Esophagus muscularis mucosa (tissue), 4 donors: ENCODE measurements at places on chromosomes 7 and 10. TPM values are rescaled to one million over a fixed set of nuclear protein-coding genes. Genes with fewer than 3 reads are reported as not detected.

DNA sequence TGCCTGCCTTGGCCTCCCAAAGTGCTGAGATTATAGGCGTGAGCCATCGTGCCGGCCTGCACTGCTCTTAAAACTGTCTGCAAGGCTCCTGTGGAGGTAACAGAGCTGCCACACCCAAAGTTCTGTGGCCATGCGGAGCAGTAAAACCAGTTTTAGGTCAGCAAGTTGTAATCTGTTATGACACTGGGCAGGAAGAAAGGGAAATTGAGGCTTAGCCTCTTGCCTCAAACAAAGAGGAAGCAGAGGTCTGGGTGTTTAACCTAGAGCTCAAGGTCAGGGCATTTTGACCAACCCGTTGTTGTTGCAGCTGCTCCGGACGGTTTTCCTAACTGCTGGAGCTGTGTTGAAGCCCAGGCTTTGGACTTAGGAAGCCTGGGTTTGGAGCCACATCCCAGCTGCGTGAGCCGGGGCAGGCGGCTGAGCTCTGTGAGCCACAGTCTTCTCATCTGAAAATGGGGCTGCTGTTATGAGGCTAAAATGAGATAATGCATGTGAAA is 7.4 kb upstream of the RRP12 start:
- no peaks in the 10 kb centered on the region for H3K27me3 ChIP-seq
- no peaks in the 10 kb centered on the region for H3K36me3 ChIP-seq
- peaks cover 14% of the 10 kb centered on the region for H3K4me1 ChIP-seq
- no peak overlapping the region for H3K27ac ChIP-seq

GRCh38 chr10:104339469-104340110 is 1.3 kb upstream of the ITPRIP start:
- DNase-seq = no peak
- H3K4me1 ChIP-seq = peaks cover 53% of the 10 kb centered on the region
- no peaks in the 10 kb centered on the region for H3K36me3 ChIP-seq

GRCh38 chr7:122467661-122468449 is 163.3 kb upstream of the FEZF1 start:
- H3K27ac ChIP-seq = no peak overlapping the region
- no peak overlapping the region for H3K4me3 ChIP-seq
- H3K36me3 ChIP-seq = peaks cover 5% of the 10 kb centered on the region
- DNase-seq = no peak
- H3K27me3 ChIP-seq = no peaks in the 10 kb centered on the region

The OPN1SW gene
- total RNA-seq = not detected

The TFPI2 gene
- 1.9 TPM for total RNA-seq
